IPS DF 6.9 (cell line): ENCODE measurements at places on chromosomes 7 and 10.

GRCh38 chr7:121540138-121540537 is 144.0 kb upstream of the FAM3C start:
- DNase-seq = no peak

DNA sequence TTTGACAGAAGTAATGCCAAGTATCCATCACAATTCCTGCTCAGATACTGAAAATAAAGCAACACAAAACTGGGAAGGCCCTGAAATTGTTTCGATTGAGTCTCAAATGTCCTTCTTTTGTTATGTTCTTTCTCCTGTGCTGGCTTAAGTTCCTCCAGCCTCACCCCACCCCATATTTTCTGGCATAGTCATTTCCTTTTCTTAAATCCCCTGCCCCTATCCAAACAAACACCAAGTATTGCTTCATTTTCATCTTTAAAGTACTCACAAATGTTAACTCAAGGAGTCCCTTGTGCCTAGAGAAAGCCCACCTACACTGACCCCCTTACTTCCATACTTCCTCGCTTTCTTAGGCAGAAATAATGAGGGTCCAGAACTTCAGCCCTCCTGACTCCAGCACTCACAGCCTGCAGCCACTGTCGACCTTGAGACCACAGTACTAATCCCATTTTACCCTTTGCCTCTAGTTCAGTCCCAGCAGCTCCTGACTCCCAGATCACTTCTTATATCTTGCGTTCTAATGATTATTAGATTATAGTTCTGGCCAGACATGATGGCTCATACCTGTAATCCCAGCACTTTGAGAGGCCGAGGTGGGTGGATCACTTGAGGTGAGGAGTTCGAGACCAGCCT is 73.2 kb upstream of the ST8SIA6 start:
- DNase-seq = no peak

DNA sequence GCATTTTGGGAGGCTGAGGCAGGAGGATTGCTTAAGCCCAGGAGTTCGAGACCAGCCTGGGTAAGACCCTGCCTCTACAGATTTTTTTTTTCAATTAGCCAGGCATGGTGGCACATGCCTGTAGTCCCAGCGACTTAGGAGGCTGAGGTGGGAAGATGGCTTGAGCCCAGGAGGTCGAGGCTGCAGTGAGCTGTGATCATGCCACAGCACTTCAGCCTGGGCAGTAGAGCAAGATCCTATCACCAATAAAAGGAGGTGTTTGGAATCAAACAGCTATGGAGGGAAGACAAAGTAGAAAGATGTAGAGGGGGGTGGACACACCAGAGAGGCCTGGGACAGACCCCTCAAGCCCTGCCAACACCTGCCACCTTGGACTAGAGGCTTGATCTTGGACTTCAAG is 9.1 kb upstream of the TNRC18 start:
- no peak for DNase-seq

DNA sequence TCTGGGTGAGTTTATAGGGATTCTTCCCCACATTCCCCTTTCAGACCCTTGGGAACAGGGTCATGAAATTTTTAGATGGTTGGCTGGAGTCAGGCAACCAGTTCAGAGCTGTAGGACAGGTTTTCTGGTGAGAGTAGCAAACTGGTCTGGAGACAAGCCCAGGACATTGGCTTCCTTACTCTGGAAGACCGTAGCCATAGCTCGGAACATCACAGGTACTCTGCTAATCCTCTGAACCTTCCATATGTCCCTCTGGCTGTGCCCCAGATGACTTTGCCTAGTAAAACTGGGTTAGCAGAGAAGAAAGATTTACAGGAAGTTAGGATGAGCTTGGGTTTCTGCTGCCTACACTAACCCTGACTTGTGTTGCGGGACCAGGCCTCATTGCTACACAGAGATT is 104.5 kb upstream of the MKLN1 start:
- DNase-seq = no peak

- no peak for DNase-seq
These were observed 184.0 kb upstream of the ADCY1 start for GRCh38 chr7:45390180-45390579.

DNA sequence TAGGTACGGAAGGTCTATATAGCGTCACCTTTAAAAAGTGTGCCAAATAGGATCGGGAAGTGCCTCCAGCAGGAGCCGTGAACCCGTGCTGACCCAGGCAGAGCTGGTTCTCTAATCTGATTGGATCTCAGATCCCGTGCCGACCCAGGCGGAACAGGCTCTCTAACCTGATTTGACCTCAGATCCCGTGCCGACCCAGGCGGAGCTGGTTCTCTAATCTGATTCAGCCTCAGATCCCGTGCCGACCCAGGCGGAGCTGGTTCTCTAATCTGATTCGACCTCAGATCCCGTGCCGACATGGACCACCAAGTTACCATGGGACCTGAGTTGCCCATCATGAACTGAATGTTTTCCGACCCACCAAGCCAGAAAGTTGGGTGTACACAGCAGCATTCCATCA is 463.9 kb downstream of the PTPRN2 start:
- no peak for DNase-seq

- no peak for DNase-seq
These were observed 32.6 kb upstream of the ZNRF2 start for GRCh38 chr7:30251708-30252329.

GRCh38 chr10:21526188-21526859 is 842 bp upstream of the SKIDA1 start:
- DNase-seq = no peak

- no peak for DNase-seq
These were observed 473.0 kb upstream of the FOXK1 start for GRCh38 chr7:4209126-4209525.

GRCh38 chr7:151631570-151631952 is 111.9 kb upstream of the RHEB start:
- DNase-seq = no peak

GRCh38 chr10:80537086-80537735 is 491 bp upstream of the SH2D4B start:
- DNase-seq = no peak

DNA sequence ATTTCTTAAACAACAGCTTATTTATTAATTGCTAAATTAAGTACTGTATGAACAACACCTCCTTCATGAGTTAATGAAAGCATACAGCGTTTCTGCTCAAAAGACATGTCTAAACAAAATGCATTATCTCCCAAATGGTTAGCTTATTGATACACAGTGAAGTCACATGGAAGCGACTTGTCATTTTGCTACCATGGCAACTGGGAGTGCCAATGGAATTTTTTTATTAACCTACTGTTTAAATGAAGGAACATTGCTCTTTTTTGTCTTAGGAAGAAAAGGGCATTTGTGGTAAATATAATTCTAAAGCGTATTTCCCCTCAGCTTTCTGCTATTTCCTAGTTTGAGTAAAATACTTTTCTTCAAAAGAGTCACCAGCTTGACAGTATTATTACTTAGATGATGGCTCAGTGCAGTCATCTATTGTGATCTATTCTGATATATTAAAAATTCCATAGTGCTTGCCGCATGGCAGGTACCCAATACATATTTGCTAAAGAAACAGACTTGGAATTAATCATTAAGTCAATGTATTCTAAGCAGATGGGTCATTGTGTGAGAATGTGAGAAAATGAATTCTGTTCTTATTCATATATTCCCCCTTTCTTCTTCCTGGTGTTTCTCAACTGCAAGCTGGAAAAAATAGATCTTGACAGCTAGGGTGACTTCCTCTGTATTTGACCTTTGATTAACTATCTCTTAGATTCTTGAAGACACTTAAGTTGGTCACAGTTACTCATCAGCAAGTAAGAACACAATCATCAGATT is 818.3 kb downstream of the MAGI2 start:
- no peak for DNase-seq

DNA sequence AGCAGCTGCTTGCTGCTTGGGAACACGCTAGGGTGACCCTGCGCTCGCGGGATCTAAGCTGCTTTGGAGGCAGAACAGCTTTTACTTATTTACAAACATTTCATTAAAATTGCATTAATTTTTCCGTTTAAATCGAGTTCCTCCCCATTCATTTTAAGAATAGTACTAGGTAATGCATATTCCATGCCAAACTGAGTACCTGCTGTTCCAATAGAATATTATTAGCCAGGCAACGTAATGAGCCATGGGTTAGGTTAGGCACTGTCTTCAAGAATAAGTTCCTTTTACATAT is 860 bp downstream of the EXOC6 start:
- DNase-seq = no peak

GRCh38 chr7:33685981-33686683 is 219.2 kb upstream of the BMPER start:
- no peak for DNase-seq

GRCh38 chr10:108721874-108722273 is 1201.4 kb downstream of the XPNPEP1 start:
- no peak for DNase-seq

DNA sequence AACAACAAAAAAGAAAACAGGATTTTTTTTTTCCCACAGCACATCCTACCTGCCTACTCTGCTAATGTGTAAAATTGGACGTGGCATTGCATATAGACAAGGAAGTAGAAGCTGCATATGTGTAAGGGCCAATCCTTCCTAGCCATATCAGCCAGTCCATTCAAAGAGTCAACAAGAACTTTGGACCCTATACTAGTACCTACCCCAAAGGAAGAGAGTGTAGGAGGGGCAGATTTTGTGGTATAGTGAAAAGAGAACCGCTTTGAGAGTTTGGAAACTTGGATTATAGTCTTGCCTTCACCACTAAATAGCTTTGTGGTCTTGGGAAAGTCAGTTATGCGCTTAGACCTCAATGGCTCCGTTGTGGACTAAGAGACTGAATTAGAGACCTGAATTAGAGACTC is 12.1 kb upstream of the MCU start:
- no peak for DNase-seq

- no peak for DNase-seq
These were observed 8.9 kb downstream of the SEC31B start for GRCh38 chr10:100510533-100511308.

- DNase-seq = no peak
These were observed 343.3 kb downstream of the FRMD4A start for GRCh38 chr10:13987446-13987845.

- no peak for DNase-seq
These were observed 15.8 kb upstream of the OPALIN start for GRCh38 chr10:96374639-96374984.

- DNase-seq = no peak
These were observed 14.0 kb upstream of the PODXL start for GRCh38 chr7:131570401-131570800.

DNA sequence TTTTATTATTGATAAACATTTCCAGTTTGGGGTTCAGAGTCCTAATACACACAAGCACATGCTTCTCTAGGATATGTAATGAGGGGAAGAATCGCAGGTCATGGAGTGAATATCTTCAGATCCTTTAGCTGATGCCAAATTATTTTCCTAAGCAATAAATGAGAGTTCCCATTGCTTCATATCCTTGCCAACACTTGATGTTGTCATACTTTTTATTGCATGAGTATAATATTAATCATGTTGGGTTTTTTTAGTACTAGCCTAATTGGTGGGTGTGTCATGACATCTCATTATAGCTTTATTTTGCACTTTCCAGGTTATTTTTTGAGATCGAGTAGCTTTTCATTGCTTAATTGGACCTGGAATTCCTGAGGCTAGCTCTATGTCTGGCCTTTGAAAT is 35.3 kb downstream of the TLX1 start:
- DNase-seq = no peak

DNA sequence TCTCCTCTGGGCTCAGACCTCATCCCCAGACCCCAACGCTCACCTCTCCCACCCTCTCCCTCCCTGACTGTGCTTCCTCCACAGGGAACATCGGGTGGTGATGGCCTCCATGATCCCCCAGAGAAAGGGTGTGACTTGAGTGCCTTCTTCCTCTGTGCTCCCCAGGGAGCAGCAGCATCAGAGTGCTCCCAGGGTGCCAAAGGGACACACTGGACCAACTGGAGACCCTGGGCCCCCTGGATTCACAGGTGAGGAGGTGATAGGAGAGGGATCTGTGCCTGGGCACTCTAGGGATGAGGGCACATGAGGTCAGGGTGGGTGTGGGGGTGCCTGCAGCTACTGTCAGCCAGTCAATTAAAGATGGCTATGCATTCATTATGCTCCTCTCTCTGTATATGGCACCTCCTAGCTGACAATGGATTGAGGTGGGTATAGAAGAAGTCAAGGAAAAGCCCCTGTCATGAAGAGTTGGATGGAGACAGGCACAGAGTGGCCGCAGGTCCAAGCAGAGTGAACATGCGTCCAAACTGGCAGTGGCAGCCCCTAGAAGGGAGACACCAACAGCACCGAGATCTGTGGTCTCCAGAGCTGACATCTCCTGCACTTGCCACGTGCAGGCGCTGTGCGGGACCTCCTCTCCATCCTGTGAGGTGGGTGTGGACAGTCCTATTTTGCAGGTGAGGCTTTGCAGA is 15.5 kb upstream of the VOPP1 start:
- DNase-seq = no peak

- no peak for DNase-seq
These were observed 20.0 kb upstream of the IFIT2 start for GRCh38 chr10:89281606-89282395.

DNA sequence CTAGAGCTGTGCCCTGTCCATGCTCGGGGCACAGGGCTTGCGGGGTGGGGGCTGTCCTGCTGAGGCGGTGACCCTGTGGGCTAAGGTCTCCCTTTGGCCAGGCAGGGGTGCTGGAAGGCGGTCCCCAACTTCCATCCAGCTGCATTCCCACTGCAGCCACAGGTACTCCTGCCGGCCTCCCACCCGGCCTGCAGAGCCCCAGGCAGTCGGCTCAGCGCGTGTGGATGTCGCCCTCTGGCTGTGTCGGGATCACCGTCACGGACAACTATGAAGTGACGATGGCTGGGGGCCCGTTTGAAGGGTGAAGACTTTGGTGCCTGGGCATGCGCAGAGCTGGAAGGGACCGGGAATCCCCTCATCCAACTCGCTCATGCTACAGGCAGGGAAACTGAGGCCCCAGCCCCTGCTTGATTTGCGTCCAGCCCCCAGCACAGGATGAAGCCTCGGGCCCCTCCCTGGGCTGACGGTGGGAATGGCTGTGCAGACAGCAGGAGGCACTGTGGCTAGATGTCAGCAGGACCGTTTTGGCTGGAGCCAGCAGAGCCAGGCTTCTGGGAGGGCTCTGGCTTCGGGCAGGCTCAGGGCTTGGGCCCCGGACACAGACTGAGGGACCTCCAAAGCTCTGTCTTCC is 2.3 kb upstream of the TMEM184A start:
- DNase-seq = no peak

DNA sequence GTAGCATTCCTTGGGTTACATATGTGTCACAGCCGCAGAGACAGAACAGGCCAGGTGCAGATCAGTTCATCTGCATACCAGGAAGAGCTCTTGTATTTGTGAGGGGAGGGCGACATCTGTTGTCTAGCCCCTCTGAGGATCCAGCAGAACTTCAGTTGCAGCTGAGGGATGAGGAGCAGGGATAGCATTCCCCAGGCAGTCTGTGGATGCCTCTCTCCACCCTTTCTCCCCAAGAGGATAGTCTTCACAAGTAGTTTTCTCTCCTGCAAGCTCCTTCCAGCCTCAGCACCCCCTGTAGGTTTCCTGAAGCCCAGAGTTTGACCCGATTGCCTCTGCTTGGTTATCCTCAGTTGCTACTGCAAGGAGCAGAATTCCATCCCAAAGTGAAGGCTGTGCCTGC is 2.6 kb downstream of the SCD start:
- no peak for DNase-seq

GRCh38 chr10:32953277-32953927 is 4.6 kb downstream of the ITGB1 start:
- DNase-seq = no peak

GRCh38 chr7:98213296-98213887 is 2.2 kb downstream of the BHLHA15 start:
- DNase-seq = no peak

GRCh38 chr7:131031099-131031868 is 296.4 kb upstream of the MKLN1 start:
- DNase-seq = no peak

- DNase-seq = no peak
These were observed 48.6 kb upstream of the KIF5B start for GRCh38 chr10:32104622-32105509.
